ENCODE measurements at places on chromosomes 16 and 17.

- DNase-seq = no peak
These were observed 80.9 kb upstream of the ZNF469 start for GRCh38 chr16:88301886-88302285.

DNA sequence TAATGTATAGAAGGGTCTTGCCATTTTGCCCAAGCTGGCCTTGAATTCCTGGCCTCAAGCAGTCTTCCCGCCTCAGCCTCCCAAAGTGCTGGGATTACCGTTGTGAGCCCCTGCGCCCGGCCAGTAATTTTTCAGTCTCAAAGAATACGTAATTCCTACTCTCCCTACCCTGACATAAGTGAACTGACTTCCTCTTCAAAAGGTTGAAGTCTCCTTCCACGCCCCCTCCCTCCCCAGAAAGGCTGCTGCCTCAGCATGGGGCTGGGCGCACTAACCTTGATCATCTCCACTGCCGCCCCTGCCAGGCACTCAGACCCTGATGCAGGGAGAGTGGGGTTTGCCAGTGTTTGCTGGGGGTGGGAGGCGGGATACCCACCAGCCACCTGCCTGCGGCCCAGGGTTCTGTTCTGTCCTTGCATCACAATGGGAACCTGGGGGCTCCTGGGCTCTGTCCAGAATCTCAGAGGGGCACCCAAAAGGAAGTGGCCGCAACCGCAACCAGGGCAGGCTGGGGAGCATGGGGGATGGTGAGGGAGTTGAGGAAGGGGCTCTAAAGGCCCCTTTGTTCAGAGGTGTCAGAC is 27.5 kb downstream of the KIFC3 start:
- no peak for DNase-seq

DNA sequence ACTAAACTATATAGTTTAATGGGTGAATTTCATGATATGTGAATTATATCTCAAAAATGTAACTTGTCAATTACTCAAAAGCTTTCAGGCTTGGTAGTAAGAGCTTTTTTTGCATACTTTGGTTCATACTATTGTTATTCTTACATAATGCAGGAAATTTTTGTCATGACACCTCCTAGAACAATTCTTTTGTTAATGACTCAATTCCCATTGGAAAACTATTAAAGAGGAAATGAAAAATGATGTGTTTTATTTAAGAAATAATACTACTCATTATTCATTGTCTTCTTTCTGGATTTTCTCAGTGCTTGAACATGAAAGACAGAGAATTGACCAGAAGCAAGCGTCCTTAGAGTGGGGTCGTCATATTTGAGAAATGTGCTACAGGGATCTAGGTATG is 196.4 kb upstream of the KCNJ16 start:
- no peak for DNase-seq

- no peak for DNase-seq
These were observed 15.3 kb downstream of the CA7 start for GRCh38 chr16:66859397-66860068.

DNA sequence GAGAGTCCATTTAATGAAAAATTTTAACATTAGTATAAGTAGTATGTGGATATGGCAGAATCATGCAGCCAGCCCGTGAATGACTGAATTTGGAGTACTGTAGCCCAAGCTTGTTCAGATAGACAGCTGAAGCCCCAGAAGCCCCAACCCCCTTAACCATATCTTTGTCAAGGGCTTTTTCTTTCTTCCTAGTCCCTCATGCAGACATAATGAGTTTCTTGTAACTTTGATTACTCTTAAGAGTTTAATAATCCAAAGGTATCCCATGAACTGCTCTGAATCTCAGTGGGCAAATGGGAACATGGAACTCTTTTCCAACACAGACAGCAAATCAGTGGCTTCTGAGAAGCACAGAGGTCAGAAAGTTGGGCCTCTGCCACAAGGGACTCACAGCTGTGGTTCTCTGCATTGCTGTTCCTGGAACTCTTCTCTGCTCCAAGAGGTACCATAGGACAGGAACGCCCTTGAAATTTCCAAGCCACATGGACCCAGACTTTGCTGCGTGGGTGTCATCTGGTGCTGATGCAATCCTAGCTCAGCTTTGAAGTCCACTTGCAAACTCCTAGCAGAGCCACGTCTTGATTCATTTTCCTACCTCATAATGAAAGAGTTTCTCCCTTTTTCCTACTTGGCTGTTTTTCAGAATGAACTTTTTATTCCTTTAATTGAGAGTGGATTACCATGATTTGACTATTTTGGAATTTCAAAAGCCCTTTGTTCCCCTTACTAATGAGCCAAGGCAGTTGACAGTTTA is 18.1 kb downstream of the LYRM1 start:
- DNase-seq = peak; percentile 87

DNA sequence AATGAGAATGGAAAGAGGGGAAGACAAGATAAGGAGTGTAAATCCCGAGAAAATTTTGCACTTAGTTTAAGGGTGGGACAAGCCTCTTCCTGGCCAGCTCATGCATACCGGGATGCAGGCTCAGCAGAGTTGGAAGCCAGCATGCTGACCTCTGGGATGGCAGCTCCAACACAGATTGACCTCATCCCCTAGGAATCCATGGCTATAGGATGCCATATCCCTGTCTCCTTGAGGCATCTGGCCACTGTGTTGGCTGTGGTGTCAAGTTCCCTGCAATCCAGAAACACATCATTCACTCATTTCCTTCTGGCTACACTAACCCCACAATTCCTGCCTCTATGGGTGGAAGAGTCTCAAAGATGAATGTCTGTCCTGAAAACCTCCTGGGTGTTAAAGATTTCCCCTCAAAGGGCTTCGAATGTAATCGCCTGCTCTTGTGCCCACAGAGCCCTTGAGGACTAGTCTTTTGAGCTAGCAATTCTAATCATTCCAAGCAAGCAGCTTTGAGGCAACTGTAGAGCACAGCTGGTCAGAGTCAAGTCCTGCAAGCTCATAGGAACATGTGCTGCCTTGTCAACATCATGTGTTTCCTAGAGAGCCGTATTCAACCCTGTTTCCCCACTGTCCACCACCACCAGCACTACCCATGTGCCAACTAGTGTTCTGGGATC is 141.4 kb downstream of the PMP22 start:
- DNase-seq = no peak

DNA sequence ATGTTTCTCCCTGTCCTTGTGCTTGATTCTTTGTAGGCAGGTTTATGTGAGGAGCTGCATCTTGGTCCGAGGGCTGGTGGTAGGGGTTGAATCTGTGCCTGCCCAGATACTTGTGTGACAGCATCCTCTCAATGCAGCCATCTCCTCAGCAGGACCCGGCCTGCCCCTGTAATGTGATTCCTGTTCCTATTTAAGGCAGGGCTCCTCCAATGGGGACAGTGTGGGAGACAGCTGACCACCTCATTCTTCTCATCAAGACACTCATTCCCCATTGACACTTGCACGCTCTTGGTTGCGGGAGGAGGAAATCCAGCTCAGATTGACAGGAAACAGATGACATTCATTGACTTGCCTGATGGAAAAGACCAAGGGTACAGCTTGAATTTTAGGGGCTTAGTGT is 384.5 kb downstream of the CPPED1 start:
- DNase-seq = no peak

GRCh38 chr17:18277076-18277475 is 16.6 kb downstream of the MIEF2 start:
- DNase-seq = no peak

DNA sequence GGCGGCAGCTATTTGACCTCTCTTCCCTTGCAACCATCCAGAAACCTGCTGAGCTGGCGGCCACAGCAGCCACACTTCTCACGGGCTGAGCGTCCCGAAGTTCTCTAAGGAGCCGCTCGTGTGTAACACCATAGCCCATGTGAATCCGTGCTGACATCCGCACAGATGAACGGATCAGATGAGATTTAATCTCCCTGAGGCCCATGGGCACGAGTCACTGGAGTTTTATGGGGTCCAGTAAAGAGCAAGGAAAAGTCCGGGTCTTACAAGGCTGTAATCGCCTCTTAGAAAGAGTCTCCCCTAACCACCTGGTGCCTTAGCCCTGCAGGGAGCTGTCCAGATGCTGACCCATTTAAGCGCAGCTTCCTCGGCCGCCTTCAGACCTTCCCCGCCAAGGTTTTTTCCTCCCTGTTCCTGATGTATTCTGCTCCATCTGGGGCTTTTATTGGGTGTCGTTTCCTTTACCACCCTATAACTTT is 5.5 kb upstream of the CACNG5 start:
- DNase-seq = no peak

- no peak for DNase-seq
These were observed 13.3 kb downstream of the CDH3 start for GRCh38 chr16:68658341-68658973.

- DNase-seq = no peak
These were observed 631 bp downstream of the NLRC5 start for GRCh38 chr16:56989988-56990387.

- DNase-seq = no peak
These were observed 68.0 kb upstream of the TBC1D3K start for GRCh38 chr17:37856245-37856644.

DNA sequence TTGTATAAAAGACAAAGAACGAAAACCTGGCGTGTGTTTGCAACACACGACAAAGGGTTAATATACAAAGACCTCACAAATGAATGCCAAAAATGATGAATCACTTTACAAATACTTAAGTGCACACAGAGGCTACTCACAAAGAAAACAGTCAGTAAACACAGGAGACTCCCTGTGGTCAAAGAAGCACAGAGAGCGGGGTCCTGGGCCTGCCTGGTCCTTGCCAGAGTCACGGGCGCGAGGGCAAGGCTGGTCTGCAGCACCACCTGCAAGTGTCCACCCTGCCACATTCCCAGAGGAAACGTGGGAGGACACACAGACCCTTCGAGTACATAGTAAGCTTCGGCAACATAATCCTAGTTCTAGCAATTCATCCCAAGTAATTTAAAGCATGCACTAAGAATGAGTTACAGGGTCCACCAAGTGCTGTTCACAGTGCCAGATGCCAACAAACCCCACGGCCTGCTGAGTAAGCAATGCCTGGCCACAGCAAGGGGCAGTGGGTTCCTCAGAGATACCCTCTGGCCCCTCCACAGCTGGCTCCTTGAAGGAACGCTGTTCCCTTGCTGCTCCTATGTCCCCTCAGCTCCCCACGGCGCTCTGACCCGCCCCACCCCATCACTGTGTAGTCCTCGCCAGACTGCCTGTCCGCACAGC is 24.6 kb upstream of the FAAP100 start:
- DNase-seq = no peak

- no peak for DNase-seq
These were observed 71.3 kb downstream of the TMC6 start for GRCh38 chr17:78057113-78057740.

DNA sequence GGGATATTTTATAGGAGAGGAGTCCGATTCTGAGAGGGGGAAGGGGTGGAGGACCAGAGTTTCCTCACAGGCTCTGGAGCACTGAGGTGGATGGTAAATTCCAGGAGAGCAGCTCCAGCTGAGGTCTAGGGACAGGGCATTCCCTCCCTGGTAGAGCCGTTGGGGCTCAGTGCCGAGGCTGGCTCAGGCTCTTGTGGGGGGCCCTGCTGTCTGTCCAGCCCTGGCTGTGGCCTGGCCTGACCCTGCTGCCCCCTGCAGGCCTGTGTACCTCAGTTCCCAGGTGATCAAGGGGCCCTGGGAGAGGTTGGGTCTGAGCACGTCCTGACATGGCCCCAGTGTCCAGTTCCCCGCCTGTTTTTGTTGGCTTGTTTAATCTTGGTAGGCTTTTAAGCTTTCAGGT is 16.8 kb downstream of the ZNF750 start:
- DNase-seq = no peak

DNA sequence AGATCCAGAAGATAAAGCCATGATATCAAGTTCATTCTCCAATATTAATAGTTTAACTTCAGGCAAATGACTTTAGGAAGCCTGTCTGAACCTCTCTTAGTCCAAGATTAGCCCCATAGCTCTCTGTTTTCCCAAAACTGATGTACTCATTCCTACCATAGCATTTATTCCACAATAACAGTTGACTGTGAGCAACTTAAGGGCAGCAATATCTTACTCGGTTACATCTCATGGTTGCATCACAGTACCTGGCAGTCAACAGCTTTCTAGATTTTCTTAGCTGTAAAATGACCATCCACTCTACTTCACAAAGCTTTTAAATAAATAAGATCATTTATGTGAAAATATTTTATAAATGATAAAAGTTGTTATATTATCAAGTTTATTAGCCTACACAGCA is 58.2 kb upstream of the STAC2 start:
- no peak for DNase-seq

- DNase-seq = no peak
These were observed 125.7 kb upstream of the CDH5 start for GRCh38 chr16:66240631-66241395.

GRCh38 chr16:66930189-66930588 is 4.0 kb downstream of the CIAO2B start:
- DNase-seq = no peak

GRCh38 chr16:56246051-56246817 is 54.9 kb downstream of the GNAO1 start:
- no peak for DNase-seq

- no peak for DNase-seq
These were observed 330.6 kb upstream of the PMFBP1 start for GRCh38 chr16:72502594-72503005.

DNA sequence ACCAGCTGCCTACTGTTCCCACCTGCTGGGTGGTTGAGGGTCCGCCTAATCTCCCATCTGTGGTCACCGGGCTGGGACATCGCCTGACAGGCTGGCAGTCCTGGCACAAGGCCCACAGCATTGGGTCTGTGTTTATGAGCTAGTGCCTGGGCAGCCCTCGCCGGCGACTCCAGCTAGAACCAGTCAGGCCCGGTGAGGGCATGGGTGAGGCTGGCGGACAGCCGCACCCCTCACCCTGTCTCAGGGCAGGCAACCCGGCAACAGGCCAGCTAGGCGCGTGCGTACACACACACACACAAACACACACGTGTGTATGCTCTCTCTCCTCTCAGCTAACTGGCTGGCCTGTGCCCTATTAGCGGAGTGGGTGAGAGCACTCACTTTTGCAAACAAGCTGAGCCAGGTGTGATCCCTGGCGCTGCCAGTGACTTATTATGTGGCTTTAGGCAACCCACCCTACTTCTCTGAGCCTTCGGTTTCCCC is 10.4 kb downstream of the HSD11B2 start:
- no peak for DNase-seq

Measured in right atrium auricular region (tissue), 2 donors.